Kidney (tissue), 22 donors: ENCODE measurements at places on chromosomes 12 and 14.
A peak's percentile ranks its signal among the peaks of the same experiment; 100 is the strongest.

GRCh38 chr12:116265351-116266147, 11.9 kb downstream of the MED13L start:
- no peak for DNase-seq

DNA sequence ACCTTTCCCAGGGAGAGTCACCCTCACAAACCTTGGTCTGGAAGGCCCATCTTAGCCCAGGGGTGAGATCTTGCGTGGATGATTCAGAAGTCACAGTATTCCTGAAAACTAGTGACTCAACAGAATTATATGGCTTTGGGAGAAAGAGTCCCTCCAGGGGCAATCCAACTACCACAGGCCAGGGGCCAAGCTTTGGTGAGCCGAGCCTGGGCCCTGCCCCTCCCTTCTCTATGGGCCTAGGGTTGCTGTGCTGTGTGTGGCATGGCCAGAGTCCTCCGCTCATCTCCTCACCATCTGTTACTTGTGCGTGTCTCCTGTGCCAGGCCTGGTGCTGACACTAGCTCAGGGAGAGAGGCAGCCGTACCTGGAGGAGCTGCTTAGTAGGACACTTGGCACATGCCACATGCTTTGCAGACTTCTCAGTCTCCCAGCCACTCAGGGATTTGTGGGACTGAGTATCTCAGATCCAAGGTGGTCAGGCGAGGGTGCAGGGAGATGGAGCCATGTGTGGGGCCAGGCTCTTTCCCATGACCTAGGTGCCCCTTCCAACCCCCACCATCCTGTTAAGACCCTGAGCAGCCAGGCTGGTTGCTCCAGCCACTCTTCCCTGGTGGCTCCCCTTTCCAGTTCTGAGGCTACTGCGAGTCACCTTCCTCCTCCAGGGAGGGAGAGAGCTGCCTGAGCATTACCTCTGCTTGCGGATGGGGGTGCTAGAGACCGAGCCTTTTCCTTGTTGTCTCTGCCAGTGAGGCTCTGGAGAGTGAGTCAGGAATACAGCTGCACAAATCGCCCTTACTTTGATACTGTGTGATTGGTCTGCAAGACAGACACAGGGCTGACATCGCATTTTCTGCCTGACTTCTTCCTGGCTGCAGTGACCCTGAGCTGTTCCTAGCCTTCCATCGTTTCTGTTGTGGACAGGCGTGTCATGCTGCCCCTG, 94.1 kb downstream of the SLC25A47 start:
- DNase-seq = peak; percentile 77

DNA sequence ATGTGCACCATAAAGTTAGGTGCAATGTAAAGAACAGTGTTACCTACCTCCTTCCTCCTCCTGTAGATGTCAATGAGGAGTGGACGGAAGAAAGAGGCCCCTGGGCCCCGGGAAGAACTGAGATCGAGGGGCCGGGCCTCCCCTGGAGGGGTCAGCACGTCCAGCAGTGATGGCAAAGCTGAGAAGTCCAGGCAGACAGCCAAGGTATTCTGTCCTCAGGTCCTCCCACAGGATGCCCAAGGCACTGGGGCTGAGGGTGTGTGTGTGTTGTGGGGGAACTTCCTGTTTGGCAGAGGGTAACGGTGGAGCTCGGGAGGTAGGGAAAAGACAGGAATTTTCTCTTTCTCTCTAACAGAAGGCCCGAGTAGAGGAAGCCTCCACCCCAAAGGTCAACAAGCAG, 6.4 kb downstream of the ATN1 start:
- DNase-seq = no peak

GRCh38 chr14:43671716-43672485, 835.2 kb downstream of the FSCB start:
- DNase-seq = no peak

- no peak for DNase-seq
Observed at GRCh38 chr12:44972746-44973421, 78.0 kb downstream of the DBX2 start.

GRCh38 chr12:12997156-12997555, 2.9 kb downstream of the HEBP1 start:
- no peak for DNase-seq

DNA sequence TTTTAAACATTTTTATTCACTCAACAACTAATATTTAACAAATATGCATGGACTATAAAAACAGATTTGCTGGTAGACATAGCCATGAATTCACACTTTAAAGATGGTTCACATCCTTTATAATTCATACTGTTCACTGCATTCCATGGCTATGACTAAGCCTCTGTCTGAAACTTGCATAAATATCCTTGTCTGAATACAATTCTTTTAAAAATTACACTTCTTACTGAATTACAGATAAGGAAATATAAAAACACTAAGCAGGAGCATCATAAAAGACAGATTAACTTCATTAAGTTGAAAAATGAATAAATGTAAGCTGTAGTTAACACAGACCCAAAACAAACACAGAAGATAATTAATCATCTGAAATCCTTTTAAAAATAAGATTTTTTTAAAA, 53.8 kb downstream of the GXYLT1 start:
- no peak for DNase-seq

GRCh38 chr14:81222691-81223090, 1.9 kb upstream of the GTF2A1 start:
- no peak for DNase-seq

- no peak for DNase-seq
Observed at GRCh38 chr14:75519826-75520728, 2.2 kb upstream of the BATF start.

- no peak for DNase-seq
Observed at GRCh38 chr12:21566223-21566906, 38.3 kb downstream of the GYS2 start.

GRCh38 chr14:100246809-100247428, 8.0 kb downstream of the YY1 start:
- DNase-seq = no peak

DNA sequence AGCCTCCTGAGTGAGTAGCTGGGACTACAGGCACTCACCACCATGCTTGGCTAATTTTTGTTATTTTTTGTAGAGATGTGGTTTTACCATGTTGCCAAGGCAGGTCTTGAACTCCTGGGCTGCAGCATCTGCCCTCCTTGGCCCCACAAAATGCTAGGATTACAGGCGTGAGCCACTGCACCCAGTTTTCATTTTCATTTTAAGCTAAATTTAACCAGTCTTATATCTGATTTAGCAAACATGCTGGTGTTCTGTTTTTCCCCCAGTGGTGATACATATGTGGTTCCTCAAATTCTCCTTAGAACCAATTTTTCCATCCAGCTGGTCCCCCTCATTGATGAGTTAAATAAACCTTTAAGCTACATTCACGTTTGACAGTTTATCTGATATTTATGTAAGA, 43.8 kb upstream of the BICD1 start:
- DNase-seq = no peak

- no peak for DNase-seq
Observed at GRCh38 chr12:3726456-3726855, 26.5 kb downstream of the CRACR2A start.

DNA sequence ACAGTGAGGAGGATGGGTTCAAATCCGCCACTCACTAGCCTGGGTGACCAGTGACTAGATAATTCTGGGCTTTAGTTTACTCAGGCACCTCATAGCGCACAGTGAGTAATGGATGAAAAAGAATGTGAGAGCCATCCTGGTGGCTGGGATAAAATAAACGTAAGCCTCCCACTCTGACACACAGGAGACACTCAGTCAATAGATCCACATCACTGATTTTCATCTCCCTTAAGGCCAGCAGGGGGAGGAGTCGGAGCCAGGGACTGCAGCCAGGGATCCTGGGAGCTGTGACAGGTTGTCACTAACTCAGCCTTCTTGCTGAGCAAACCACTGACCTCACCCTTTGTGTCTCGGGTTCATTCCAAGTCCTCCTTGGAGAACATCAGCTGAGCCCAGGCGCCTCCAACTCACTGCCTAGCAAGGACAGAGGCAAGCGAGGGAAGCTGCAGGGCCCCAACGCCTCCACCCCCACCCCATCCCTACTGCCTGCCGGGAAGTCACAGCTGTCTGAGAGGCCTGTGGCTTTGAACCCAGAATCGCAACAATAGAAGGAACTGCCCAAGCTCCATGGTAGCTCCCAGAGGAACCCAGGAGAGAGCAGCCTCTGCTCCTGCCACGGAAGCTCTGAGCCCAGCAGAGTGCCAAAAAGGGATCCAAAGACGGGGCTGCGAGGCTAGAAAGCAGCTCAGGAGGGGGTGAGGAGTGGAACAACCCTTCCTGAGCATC, 30.7 kb downstream of the PXN start:
- peak; percentile 94 for DNase-seq

DNA sequence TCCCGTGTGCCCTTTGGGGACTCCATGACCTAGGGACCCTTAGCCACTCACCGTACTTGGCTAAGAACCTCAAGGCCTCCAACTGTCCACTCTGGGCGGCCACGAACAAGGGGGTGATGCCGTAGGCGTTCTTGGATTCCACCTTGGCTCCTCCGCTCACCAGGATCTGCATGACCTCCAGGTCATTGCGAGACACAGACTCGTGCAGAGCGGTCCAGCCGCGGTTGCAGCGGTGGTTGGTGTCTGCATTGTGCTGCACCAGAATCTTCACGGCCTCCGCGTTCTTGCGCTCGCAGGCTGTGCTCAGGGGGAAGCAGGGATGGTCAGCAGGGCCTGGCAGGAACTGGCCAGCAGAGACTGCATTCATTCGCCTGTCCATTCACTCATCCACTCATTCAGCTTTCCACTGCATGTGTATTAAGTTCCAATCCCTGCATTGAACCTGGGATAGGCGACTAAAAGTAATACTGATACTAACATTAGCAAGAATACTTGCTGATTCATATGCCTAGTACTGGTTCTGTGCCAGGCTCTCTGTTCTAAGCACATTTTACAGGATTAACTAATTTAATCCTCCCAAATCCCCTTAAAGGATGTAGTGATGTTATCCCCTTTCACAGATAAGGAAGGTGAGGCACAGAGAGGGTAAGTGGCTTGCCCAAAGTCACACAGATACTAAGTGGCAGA, 23.9 kb downstream of the FAM181A start:
- DNase-seq = no peak

DNA sequence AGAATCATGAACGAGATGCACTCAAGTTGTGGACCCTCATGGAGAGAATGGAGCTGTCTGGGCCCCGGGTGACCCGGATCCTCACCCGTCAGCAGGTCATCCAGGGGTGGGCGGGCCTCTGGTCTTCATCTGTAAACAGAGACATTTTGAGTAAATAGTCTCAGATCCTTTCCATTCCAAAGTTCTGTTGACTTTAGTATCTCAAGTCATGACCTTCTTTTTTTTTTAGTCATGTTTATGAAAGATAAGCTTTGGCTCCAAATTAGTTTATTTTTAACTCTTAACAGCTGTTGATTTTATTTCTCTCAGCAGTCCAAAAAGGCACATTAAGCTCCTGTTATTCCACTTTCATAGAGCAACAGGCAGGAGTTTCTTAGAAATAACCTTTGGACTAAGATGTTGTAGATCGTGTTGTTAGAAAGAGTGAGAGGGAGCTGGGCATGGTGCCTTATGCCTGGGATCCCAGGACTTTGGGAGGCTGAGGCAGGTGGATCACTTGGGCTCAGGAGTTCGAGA, 48.9 kb upstream of the AMN start:
- DNase-seq = no peak

- DNase-seq = no peak
Observed at GRCh38 chr14:81811705-81812269, 278.1 kb upstream of the SEL1L start.

- DNase-seq = no peak
Observed at GRCh38 chr12:111038077-111038476, 117.7 kb upstream of the MYL2 start.

- DNase-seq = no peak
Observed at GRCh38 chr14:104431351-104431928, 148.1 kb upstream of the C14orf180 start.

GRCh38 chr14:102539544-102540314, 30.2 kb upstream of the ANKRD9 start:
- peak; percentile 86 for DNase-seq

DNA sequence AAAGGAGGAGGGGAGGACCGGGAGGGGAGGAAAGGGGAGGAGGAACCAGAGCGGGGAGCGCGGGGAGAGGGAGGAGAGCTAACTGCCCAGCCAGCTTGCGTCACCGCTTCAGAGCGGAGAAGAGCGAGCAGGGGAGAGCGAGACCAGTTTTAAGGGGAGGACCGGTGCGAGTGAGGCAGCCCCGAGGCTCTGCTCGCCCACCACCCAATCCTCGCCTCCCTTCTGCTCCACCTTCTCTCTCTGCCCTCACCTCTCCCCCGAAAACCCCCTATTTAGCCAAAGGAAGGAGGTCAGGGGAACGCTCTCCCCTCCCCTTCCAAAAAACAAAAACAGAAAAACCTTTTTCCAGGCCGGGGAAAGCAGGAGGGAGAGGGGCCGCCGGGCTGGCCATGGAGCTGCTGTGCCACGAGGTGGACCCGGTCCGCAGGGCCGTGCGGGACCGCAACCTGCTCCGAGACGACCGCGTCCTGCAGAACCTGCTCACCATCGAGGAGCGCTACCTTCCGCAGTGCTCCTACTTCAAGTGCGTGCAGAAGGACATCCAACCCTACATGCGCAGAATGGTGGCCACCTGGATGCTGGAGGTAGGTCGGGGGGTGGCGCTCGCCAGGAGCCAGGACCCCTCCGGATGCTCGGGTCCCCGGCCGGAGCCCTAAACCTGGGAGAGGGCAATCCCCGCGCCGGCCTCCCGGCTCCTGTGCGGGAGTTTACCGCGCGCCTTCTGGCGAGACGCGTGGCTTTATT, at the start of gene CCND2:
CCND2 (plus strand) TSS at position 111 of the 744 bp plus-strand sequence; CDS start at position 390, 279 bp downstream.
- peak; percentile 98 for DNase-seq

- DNase-seq = no peak
Observed at GRCh38 chr14:24695265-24696241, 61.6 kb upstream of the GZMB start.

DNA sequence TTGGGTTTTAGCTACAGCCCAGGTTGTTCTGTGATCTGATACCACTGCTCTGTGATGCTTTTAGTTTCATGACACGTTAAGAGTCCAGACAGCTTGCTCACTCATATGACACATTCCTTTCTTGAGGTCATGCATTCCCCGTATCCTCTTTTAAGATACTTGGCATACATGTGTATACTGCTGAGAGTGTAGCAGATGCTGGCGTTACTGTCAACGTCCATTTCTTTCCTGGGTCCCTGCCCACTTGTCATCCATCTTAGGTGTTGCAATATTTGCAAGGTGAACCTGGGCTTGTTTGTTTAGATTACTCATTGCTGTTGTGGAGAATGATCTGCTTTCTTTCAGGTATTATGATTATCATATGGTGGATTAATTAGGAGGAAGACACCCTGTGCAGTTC, 9.1 kb upstream of the EMP1 start:
- DNase-seq = peak; percentile 17

GRCh38 chr12:54363618-54364017, 668 bp downstream of the GPR84 start:
- no peak for DNase-seq

GRCh38 chr14:68082698-68083291, 263.2 kb downstream of the RAD51B start:
- no peak for DNase-seq

DNA sequence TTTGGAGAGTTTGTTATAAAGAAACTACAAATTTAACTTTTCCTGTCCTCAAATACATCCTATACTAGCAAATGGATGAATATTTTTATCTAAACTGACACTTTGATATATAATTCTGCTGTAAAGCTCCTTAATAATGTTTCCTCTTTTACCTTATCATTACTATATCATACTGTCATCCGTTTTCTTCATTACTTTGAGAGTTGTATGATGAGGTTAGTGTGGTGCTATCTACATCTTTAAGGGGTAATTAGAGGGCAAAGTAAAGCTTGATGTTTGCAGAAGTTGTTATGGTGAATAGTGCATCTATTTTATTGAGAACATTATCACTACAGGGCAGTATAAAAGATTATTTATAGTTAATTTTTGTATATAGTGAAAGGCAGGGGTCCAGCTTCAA, 36.1 kb downstream of the LIN7A start:
- DNase-seq = no peak
